Esophagus mucosa (tissue), 1 donor: ENCODE measurements at places on chromosomes 1 and 21.

- ATAC-seq, result no peak
Measured at GRCh38 chr1:118925651-118926050, 62.5 kb downstream of the TBX15 start.

DNA sequence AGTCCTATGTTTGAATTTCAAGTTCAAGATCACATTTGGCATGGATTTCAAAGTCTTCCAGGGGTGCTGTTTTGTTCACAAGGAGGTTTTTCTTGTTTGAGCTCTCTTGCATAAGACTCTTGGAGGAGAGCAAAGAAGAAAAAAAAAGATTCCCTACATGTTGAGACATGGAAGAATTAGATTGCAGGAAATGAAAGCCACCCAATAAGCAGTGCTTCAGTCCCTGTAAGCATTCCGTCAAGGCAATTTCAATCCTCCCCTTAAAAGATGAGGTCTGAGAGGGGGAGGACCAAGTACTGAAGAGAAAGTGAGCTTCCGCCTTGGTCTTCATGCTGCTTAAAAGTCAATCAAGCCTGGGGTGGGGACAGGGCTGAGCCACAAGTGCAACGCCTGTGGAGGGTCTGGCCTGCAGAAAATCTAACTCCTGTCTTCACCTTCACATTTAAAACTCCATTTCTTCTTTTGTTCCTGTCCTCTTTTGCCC, 50.2 kb downstream of the LPAR3 start:
- ATAC-seq, result peak; percentile 92

DNA sequence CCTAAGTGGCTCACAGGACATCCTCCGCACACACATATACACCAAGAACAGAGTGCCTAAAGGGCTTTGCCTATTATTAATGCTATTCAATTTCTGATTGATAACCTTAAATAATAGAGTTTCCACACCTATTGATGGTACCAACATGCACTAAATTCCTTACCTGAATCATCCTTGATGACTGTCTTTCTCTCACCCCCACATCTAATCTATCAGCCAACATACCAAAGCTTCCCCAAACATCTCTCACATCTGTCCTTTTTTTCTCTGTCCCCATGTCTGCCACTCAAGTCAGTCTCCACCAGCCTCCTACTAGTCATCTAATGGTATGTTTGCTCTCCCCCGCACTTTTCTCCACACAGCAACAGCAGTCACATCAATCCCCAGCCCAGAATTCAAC, 174.4 kb downstream of the DSCAM start:
- no peak for ATAC-seq

- no peak for ATAC-seq
Measured at GRCh38 chr1:116284819-116285390, 88.1 kb upstream of the ATP1A1 start.

DNA sequence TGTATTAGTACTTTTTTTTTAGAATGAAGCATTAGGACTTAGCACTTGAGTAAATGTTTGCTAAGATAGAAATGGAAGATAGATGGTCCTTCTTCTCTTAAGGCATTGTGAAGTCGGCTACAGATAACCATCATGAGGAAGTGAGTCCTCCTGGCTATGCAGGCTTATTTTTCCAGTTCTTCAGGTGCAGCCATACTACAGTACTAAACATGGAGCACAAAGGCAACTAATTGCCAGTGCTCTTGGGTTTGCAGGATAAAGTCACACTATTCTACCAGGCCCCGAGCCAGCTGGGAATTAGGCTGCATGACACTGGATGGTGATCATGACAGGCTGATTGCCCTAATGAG, 197.3 kb upstream of the SGIP1 start:
- no peak for ATAC-seq
